IMR-90 (cell line): ENCODE measurements at places on chromosomes 2 and 18. TPM values are rescaled to one million over a fixed set of nuclear protein-coding genes. Genes with fewer than 3 reads are reported as not detected.

- no peak for DNase-seq
Measured at GRCh38 chr2:128779301-128780095, 460.8 kb upstream of the HS6ST1 start.

- DNase-seq: peak; percentile 10
Measured at GRCh38 chr2:72148837-72149555, 1.3 kb upstream of the CYP26B1 start.

- no peak for DNase-seq
Measured at GRCh38 chr18:48797841-48798255, 152.9 kb downstream of the SMAD7 start.

DNA sequence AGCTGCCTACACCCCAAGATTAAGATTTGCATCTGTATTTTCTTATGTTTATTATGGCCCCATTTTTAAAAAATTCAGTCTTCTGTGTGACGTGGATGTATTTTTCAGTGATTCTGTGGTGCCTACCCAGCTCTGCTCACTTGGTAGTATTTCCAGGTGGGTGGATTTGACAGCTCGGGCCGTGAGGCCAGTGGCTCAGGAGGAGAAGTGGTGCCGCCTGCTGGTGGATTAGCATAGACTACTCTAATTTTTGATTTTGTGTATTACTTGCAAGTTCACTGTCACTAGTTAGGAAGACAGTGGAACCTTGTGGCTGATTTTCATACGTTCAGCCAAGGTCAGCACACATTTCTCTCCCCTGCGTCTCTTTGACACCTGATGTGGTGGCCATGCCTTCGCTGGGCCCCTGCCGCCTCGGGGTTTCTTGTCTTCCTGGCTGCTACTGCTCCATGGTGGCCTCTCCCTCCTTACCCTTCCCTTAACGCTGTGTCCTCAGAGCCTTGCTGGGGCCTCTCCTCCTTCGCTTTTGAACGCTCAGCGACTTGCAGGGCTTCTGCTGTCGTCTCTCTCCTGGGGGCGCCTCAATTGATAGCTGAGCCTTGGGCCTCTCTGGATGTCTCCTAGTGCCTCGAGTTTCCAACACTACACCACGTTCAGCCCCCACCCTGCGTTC, 89.4 kb downstream of the DGKD start:
- peak; percentile 83 for DNase-seq

DNA sequence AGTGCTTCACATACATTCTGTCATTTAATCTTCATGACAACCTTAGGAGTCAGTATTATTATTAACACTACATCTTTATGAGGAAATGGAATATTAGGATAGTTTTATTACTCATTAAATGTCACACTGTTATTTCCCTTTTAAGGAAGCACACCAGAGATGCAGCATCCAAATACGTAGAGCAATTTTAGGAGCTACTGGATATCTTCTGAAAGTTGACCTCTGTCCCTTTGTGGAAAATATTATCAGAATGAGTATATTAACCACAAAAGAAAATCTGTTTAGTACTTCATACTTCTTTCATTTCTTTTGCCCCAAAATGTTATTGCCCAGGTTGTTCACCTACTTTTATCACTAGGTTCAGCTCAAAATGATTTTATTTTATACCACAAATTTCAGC, 72.9 kb upstream of the APCDD1 start:
- peak; percentile 43 for DNase-seq

GRCh38 chr18:61666876-61667590, 225.8 kb downstream of the RNF152 start:
- DNase-seq: no peak

Gene SIX2
- total RNA-seq: not detected in 2 replicates

GRCh38 chr2:13020469-13020868, 303.7 kb downstream of the TRIB2 start:
- DNase-seq: no peak

Gene CACNB4
- 0.28 and 0.36 TPM in 2 replicates for total RNA-seq

GRCh38 chr2:82525744-82526143, 1933.3 kb downstream of the SUCLG1 start:
- no peak for DNase-seq

DNA sequence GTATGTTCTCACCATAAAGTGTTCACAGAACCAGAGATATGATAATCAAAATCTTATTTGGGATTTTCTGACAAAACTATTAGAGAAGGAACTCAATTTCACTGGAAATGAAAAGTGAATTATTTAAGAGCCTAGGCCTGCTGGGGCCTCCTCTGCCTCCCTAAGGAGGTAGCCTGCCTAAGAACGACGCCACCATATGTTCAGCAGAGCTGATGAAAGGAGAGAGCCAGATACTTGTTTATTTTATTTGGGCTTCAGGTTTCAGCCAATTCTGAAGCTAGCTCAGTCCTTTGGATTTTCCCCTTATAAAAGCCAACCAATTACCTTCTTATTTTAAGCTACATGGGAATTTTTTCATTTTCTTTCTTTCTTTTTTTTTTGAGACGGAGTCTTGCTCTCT, 433.1 kb upstream of the MAP2 start:
- DNase-seq: no peak

DNA sequence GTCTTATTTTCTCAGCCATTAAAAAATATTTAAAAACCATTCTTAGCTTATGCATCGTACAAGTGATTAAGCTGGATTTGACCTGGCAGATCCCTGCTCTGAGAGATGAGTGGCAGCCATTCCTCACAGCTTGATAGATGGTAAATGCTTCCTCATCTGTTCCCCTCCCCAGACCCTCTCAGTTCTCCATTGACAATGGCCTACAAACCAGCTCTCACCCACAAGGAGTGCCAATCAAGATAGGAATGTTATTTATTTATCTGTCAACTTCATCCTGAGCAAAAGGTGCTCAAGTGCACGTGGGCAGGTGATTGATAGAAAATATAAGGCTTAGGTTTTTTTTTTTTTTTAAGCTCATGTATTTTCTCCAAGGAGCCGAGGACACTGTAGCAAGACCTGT, 98.7 kb upstream of the FAM136A start:
- DNase-seq: no peak

DNA sequence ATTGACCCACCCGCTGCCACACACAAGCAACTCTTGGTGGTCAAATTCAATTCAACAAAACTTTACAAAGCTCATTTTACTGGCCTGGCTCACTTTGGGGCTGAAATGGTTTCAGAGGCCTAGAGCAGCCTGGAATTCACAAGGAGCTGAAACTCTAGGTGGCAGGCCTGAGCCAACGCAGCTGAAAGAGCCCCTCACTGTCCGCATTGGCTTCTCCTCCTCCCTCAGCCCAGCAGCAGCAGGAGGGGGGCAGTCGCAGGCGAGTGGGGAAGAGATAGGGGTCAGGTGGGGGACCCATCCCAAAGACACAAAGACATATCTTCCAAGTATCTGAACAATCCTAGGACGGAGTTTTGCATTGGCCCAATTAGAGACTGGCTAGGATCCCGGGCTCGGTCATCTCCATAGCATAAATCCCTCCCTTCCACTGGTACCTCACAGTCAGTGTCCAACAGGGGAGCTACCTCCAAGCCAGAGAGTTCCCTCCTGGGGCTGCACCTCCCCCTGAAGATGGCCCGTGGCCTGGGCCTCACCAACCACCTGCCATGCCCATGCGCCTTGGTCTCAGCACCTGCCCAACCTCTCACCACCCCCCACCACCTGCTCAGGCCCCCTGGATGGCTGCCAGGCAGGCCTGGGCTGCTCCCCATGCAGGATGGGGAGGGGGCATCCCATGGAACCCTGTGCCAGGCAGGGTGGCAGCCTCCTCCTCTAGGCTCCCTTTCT, 113.4 kb downstream of the ZBTB7C start:
- DNase-seq: no peak

DNA sequence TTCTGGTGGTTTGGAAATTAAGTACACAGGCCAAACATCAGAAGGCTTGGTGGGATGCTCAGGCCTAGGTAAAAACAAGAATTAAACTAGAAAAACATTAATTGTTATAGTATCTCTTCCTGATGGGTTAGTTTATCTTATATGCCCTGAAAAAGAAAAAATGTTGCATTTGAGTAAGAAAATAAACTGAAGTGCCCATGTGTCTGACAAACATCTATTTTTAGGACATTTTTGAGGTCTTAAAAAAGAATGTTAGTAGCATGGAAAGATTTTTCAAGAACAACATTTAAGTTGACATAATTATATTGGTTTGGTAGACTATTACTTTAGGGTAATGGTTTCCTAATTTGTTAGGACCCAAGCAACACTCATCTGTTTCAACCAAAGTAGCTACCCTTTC, 140.1 kb upstream of the RND3 start:
- no peak for DNase-seq

Gene POTEI
- total RNA-seq: not detected in 2 replicates

DNA sequence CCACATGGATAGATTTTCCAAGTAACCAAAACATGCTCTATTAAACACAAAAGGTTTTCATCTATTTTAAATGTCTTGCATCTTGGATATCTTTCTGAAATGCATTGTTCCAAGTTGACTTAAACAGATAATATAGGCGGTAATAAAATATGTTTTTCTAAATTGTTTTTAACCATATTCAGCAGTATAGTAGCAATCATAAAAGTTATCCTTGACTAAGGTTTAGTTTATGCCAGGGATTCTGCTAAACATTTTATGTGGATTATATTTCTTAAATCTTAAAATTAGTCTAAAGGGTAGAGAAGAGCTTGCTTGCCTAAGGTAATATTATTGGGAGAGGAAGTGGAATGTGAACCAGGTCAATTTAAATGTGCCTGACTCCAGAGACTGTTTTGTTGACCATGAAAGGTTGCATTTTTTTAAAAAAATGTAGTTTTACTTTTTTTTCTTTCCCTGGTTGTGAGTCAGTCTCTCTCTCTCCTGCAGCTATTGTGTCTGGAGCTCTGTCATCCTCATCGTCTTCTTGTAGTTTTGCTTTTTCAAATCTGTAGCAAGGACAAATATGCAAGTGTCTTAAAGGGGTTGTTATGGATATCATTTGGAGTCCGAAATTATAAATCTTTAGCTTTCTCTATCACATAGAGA, 309.1 kb upstream of the COL3A1 start:
- DNase-seq: peak; percentile 55

Gene KYNU
- 2.2 and 2.9 TPM in 2 replicates for total RNA-seq

Gene NT5C1B
- total RNA-seq: not detected in 2 replicates

Gene COBLL1
- 1.1 and 2.2 TPM in 2 replicates for total RNA-seq

DNA sequence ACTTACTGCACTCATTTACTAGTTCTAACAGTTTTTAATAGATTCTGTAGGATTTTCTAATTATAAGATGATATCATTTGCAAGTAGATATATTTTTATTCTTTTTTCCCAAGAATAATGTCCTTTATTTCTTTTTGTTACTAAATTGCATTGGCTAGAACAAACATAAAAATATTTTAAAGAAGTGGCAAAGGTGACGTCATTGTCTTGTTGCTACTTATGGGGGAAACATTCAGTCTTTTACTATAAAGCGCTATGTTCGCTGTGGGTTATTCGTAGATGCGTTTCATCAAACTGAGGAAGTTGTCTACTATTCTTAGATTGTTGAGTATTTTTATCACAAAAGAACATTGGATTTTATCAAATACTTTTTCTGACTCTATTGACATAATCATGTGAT, 765.2 kb upstream of the POU3F3 start:
- DNase-seq: no peak

GRCh38 chr2:205461169-205461568, 221.1 kb upstream of the NRP2 start:
- peak; percentile 3 for DNase-seq

Gene LOXL3
- 14.2 and 17.9 TPM in 2 replicates for total RNA-seq
